ENCODE measurements at places on chromosomes 16 and 17.

- no peak for DNase-seq
These were observed 11.2 kb upstream of the SMTNL2 start for GRCh38 chr17:4573115-4573514.

DNA sequence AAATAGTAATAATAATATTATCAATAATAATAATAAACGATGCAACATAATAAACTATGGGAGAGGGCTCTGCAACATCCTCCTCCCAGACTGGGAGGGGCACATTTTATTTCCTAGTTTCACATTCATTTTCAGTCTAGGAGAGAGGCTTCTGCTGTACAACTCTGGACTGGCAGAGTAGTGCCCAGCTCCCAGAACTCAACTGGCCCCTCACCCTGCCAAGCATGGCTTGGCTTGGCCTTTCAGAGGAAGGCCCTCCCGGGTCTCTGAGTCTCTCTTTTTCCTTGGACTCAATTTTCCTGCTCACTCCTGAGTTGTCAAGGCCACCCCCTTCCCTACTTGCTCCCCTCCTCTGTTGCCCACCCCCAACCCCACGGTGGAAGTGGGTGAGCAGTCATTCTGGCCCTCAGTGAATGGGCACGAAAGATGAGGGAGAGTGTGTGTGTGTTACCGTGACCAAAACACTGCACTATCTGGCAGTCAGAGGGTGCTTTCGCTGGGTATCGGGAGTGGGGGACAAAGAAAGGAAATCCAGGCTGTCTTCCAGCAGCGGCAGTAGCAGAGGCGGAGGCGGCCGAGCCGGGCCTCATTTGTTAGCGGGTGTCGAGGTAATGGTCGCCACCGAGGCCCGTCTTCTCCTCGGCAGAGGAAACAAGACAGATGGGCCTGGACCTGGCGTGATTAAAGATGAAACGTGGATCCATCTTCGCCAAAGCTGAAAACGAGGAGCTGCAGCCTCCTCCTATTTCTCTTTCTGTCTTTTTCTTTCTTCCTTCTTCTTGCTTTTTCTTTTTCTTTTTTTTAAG lies 2.3 kb downstream of the HOXB4 start:
- no peak for DNase-seq

DNA sequence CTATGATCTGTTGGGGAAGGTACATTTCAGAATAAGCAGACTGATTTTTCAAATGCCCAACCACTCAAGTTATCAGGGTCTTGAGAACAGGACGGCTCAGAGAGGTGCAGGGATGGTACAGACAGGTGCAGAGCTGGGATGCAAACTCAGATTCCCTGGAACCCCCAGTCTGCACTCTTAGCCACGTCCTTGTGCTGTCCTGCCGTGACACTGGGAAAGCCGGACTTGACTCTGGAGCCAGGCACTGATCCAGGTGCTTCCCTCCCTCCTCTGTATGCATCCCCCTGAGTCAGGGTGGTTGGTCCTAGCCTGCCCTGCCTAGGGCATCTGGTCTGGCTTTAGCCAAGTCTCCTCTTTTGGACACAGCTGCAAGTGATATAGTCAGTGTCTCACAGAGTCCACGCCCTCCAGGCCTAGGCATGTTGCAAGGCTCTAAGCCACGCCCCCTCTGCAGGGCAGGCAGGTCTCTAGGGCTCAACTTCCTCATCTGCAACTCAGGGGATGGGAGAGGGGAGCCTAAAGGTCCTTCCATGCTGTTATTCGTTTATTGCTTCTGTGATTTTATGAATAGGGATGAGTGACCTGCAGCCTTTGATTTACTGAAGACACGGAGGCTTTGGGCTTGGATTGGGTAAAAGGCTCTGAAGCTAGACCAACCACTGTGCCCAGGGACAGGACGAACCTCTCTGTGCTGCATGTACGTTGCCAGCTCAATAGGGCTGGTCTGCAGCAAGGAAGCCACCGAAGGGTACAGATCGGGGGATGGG lies 97.3 kb downstream of the SDK2 start:
- DNase-seq, result no peak

- DNase-seq, result no peak
These were observed 498.2 kb upstream of the ERCC4 start for GRCh38 chr16:13421726-13422125.

GRCh38 chr16:35352431-35352830 lies 1893.0 kb downstream of the TP53TG3F start:
- DNase-seq, result no peak

GRCh38 chr16:83603723-83604570 lies 203.8 kb upstream of the HSBP1 start:
- DNase-seq, result no peak

DNA sequence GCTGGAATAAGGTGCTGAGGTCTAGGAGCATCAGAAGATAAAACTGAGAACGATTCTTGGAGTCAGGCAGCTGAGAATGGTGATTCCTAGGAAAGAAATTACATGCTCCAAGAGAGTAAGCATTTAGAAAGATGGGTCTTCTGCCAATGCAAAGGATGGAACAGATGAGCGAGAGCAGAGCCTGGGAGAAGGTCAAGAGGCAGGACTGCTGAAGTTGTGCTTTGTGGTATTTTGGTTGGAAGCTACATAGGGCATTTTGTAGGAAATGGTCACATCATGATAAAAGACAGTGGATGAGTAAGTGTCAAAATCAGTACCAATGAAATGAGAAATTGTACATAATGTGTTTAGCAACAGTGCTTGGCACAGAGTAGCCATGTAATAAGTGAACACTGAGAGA lies 1.4 kb upstream of the CRYM start:
- DNase-seq, result no peak

DNA sequence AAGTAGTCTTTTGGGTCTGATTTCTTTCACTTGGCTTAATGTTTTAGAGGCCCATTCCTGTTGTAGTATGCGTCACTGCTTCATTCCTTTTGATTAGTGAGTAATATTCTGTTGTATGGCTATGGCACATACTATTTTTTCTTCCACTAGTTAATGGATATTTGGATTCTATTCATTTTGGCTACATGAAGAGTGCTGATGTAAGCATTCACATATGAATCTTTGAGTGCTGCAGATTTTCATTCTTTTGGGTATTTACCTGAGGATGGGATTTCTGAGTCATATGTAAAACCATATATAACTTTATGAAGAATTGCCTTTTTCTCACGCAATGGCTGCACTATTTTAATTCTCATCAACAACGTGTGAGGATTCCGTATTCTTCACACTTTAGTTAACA lies 113.6 kb downstream of the AHSP start:
- DNase-seq, result no peak

DNA sequence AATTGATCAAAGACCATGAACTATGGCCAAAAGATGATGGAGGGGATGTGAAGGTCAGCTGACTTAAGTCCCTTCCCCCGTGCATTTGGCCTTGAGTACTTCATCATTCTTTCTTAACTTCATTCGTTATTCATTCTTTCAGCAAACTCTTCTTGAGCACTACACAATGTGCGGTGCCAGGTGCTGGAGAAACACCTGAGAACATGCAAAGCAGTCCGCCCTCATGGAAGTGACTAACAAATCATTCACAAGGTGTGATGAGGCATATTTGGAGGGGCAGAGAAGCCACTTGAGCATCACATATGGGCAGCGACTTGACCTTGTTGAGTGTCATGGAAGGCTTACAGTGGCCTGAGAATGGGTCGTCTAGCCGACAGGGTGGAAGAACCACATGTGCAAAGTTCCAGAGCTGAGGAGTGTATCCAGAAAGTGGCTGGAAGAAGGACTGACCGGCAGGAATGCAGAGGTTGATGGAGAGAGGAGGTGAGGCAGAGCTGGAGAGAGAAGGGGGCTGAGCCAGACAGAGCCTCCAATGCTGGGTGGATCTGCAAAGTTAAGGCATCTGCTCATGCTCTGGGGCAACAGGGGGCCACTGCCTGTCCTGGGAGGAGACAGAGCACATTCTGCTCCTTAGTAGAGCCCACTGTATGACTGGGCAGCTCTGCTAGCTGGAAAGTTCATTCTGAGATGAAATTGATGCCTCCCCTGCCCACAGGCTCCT lies 25.1 kb upstream of the EIF1 start:
- DNase-seq, result no peak

DNA sequence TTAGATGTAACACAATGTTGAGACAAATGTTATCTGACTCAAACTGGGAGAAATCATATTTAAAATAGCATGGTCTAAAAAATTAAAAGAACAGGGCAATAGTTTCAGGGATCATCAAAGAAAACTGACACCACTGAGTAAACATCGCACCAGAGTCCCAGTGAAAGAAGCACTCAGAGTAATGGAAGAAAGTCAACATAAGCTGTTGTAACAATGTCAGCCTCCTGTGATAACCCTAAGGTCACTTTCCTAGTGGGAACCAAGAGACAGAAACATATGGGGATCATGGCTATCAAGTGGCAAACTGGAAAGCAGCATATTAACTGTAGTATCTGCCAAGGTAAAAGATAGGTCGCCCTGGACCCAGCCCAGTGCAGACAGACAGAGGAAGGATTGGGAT lies 160.8 kb downstream of the CA10 start:
- DNase-seq, result no peak

DNA sequence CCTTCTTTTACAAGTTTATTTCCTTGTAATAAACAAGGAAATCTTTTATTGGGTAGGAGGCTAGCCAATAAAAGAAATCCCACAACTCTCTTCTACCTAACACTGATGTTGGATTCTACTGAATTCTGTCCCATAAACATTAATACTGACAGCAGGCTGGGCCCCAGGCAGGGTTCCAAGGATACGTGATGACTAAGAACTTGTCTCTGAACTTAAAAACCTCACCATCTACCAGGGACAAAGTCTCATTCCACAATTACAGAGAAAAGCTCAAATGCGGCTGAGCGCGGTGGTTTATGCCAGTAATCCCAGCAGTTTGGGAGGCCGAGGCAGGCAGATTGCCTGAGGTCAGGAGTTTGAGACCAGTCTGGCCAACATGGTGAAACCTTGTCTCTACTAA lies 64.9 kb downstream of the ARHGAP17 start:
- DNase-seq, result no peak

DNA sequence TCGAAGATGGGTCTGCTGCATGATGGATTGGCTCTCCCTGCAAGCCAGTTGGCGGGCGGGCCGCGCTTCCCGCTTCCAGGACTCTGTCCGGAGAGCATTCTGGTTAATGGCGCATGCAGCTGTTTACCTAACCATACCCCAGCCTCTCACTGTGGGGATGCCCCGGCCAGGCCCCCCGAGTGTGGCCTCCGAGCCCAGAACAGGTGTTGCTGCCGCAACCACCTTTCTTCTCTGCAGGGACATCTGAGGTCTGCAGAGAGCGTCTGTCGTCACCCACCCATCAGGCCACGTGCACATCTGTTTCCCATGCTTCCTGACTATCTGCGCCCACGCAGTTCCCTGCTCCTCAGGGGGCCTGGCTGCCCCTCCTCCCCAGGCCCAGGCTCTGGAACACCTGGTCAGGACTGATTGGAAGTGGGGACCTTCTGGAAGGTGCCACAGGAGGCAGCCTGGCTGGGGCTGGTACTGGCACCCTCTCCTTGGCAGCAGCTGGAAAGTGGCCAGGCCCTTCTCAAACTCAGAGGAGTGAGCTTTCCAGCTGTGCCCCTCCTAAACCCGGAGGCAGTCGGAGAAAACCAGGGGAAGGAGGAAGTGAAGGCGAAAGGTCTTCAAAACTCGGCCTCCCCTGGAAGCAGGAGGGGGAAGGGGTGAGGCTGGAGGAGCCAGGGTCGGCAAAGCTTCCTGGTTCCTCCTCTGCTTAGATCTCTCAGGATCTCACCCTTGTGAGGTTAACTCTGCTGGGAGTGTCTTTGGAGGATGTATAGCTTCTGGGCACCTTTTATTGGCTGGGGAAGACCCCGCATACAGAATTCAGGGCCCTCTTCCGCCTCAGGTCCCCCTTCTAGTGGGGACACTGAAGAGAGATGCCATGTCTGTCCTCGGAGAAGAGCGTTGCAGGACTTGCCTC lies 64.5 kb upstream of the CIBAR2 start:
- DNase-seq, result no peak

- DNase-seq, result no peak
These were observed 199.1 kb upstream of the GSE1 start for GRCh38 chr16:85413691-85414663.

DNA sequence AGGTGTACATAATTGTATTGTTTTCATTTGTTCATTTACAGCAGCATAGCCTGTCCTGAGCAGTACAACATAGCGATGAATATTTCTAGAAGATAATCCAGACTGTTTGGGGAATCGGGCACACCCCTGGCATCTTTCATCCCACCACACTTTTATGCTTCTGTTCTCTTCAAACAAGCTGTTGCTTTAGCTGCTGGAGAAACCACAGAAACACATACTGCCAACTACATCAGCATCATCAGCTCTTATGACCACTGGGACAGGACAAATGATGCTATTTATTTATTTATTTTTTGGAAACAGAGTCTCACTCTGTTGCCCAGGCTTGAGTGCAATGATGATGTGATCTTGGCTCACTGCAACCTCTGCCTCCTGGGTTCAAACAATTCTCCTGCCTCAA lies 22.6 kb upstream of the HAPSTR1 start:
- DNase-seq, result no peak

- no peak for DNase-seq
These were observed 63.2 kb downstream of the N4BP1 start for GRCh38 chr16:48546774-48547173.

DNA sequence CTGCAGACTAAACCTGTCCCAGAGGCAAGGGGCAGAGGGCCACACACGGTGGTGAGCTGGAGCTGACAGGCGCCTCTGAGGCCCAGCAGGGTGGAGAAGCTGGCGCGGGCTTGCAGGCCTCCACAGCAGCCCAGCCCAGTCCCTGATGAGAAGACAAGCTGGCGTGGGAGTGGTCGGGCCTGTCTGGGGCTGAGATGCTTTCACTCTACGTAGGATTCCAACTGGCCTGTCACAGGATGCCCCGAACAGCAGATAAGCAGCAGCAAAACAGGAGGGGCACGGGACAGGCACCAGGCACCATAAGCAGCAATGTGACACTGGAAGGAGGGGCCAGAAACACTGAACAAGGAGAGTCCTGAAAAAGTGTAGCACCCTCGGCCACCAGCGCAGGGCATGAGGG lies 40.1 kb downstream of the PEMT start:
- DNase-seq, result no peak

GRCh38 chr17:4648741-4649140 lies 7.3 kb upstream of the ALOX15 start:
- no peak for DNase-seq

GRCh38 chr17:38673707-38674013 lies 1.1 kb downstream of the EPOP start:
- DNase-seq, result no peak

- DNase-seq, result no peak
These were observed 18.0 kb upstream of the MON1B start for GRCh38 chr16:77172951-77173350.

DNA sequence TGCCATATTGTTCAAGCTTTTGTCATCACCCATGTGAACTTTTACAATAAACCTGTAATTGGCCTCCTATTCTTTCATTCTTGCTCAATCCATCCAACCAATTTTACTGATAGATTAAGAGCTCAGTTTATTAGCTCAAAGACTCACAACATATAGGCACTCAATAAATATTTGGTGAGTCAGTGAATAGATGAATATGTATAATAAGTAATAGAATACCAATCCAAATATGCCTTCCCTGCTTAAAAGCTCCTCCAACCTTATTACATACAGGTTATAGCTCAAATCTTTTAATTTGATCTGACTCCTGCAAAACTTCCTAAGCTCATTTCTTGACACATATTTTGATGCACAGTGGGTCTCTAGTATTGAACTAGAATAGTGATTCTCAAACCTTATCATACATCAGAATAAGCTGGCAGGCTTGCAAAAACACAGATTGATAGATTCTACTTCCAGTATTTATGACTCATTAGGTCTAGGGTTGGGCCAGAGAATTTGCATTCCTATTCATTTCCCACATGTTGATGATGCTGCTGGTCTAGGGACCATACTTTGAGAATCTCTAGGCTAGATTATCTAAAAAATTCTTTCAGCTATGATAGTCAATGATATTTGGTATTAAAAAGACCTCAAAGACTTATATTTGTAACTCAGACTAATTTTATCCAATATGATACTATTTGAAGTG lies 114.4 kb downstream of the PCTP start:
- DNase-seq, result no peak
